ENCODE measurements at places on chromosomes 2 and 18. TPM values are rescaled to one million over a fixed set of nuclear protein-coding genes. Genes with fewer than 3 reads are reported as not detected.

The MORN2 gene
- total RNA-seq = 4.9 TPM

The PMAIP1 gene
- total RNA-seq = 57.2 TPM

The LONRF2 gene
- total RNA-seq = 0.32 TPM

The SNED1 gene
- 2.5 TPM for total RNA-seq

- H3K27me3 ChIP-seq = peaks cover 2% of the 10 kb centered on the region
- DNase-seq = no peak
- H3K27ac ChIP-seq = peak overlapping the region; percentile 6
- peaks cover 19% of the 10 kb centered on the region for H3K36me3 ChIP-seq
- peak overlapping the region; percentile 42 for H3K4me3 ChIP-seq
These were observed 45.0 kb downstream of the EMILIN2 start for GRCh38 chr18:2891526-2892431.

- H3K27me3 ChIP-seq = peaks cover 8% of the 10 kb centered on the region
- no peak for DNase-seq
- no peak overlapping the region for H3K27ac ChIP-seq
- no peaks in the 10 kb centered on the region for H3K36me3 ChIP-seq
- H3K4me3 ChIP-seq = no peak overlapping the region
These were observed 178.6 kb downstream of the ZBTB7C start for GRCh38 chr18:48230467-48231113.

DNA sequence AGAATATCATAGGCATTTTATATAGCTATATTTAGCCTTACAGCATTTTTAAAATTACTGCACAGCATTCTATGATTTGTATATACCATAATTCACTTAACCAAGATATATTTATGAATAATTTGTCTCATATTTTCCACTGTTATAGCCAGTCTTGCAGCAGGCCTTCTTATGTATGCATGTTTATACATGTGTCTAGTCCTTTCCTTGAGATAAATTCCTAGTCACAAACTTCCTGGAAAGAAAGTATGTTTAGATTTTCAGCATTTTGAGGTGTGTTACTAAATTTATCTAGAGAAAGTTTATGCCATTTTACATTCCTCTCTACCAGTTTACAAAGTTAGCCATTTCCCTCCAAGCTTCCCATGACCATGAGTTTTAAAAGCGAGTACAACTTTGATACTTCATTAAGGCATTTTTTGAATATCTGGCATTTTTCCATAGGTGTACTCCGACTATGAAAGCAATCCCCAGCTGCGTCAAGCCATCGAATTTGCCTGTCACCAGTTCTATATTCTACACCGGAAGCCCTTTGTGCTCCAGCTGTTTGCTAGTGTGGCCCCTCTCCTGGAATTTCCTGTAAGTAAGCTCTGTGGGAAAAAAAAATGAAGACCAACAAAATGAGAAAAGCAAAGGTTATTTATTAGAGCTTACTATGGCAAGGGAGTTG, 59.4 kb upstream of the RPE start:
- H3K4me1 ChIP-seq = no peaks in the 10 kb centered on the region
- no peak overlapping the region for H3K27ac ChIP-seq

DNA sequence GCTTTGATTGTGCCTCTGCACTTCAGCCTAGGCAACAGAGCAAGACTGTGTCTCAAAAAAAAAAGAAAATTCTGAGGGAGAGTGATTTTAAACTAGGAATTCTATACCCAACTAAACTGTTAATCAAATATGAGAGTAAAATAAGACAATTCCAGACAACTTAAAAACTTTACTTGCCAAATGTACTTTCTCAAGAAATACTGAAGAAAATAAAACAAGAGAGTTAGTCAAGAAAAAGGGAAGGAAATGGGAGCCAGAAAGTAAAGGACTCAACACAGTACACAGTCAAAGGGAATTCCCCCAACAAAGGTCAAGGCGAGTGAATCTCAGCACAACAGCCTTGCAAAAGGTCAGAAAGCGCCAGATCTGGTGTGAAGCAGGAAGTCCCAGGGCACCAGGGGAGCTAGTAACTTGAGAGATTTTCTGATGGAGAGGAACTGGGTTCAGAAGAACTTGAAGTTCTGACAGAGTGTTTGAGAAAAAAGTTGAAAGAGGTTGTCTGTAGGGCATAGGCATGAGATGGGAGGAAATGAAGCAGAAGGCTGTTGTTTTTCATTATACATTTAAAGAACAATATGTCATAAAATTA, 22.6 kb upstream of the TBC1D8 start:
- peaks cover 2% of the 10 kb centered on the region for H3K36me3 ChIP-seq
- DNase-seq = peak; percentile 14
- no peaks in the 10 kb centered on the region for H3K27me3 ChIP-seq
- peaks cover 8% of the 10 kb centered on the region for H3K4me1 ChIP-seq
- H3K27ac ChIP-seq = peak overlapping the region; percentile 84
- no peak overlapping the region for H3K4me3 ChIP-seq

- H3K4me3 ChIP-seq = peak overlapping the region; percentile 61
- DNase-seq = peak; percentile 19
- H3K27ac ChIP-seq = no peak overlapping the region
- H3K27me3 ChIP-seq = peaks cover 30% of the 10 kb centered on the region
- H3K36me3 ChIP-seq = no peaks in the 10 kb centered on the region
- peaks cover 34% of the 10 kb centered on the region for H3K4me1 ChIP-seq
These were observed 206.7 kb downstream of the SH3RF3 start for GRCh38 chr2:109335631-109336176.

DNA sequence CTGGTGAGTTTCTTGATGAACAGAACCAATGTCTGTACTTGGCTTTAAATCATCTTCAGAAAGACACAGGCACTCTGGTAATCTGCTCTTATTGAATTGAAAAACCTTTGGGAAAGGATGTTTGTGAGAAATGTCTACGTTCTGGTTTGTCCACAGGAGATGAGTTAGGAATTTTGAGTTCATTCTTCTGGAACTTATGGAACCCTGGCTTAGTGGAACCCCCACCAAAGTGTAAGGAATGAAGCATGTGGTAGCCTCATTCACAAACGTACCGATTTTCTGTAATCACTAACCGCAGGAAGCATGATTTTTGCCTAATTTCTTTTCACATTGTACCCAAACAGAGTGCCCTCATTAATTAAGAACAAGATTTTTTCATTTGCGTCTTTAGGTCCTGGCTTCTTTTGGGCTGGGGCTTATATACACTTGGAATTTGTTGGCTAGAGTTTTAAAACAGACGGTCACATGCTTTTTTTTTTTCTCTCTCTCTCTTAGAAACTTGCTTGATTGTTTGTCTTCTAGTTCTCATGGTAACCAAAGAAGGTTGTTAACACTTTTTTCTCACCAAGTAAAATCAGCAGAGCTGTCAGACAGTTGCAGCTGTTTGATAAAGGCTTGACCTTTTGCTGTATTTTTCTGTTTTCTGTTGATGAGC, 314.1 kb upstream of the THUMPD2 start:
- H3K4me1 ChIP-seq = no peaks in the 10 kb centered on the region
- H3K27me3 ChIP-seq = no peaks in the 10 kb centered on the region
- H3K4me3 ChIP-seq = no peak overlapping the region
- no peak overlapping the region for H3K27ac ChIP-seq

DNA sequence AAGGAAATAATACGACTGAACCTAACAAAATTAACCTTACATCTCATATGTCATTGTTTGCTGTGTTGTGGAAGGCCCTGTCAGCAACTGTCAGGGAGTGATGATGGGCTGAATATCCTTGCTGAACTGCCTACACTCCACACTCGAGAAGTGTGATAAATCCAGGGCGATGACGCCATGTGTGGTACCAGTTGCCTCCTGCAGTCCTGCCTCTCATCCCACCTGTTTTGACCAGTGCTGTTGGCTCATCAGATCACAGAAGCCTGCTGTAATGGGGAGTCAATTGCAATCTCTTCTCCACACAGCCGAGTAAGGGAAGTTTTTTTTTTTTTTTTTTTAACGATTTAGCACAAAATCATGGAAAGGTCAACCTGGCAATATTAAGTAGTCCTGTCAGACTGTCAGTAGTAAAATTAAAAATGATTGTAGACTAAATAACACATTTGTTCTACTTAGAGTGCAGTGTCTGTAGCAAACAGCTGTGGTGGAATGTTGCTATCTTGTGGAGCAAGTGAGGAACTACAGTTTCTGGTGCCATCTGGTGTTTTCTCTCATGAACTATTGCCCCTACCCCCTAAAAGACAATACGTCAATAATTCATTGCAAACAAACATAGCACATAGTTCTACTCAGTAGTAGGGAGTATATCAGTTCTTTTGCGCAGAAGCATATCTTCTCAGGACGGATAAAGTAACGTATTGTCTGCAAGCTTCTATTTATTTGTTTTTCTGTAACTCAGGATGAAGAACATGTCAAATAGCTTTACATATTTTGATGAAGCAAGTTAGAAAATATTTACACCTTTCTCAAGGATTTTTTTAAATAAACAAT, 347.6 kb downstream of the CTNNA2 start:
- DNase-seq = no peak
- no peaks in the 10 kb centered on the region for H3K4me1 ChIP-seq
- H3K4me3 ChIP-seq = no peak overlapping the region
- H3K27me3 ChIP-seq = no peaks in the 10 kb centered on the region

GRCh38 chr2:8628866-8629209, 53.0 kb upstream of the ID2 start:
- H3K4me1 ChIP-seq = peaks cover 8% of the 10 kb centered on the region
- no peaks in the 10 kb centered on the region for H3K36me3 ChIP-seq
- peaks cover 3% of the 10 kb centered on the region for H3K27me3 ChIP-seq
- DNase-seq = no peak

DNA sequence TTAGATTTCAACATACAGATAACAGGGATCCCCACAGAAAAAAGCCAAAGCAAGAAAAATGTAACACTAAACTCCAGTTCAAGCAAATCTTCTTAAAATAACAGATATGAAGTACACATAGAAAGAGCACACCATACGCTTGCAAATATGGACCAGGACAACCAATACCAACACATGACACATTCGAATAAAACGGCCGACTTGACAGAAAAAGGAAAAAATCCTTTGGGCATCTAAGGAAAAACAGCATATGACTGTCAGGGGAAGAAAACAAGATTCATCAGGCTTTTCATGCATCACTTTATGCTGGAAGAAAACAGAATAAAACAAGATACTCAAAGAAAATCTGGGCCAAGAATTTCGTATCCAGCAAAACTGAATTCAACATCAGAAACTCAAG, 16.0 kb downstream of the RNASEH1 start:
- peaks cover 33% of the 10 kb centered on the region for H3K36me3 ChIP-seq
- H3K4me1 ChIP-seq = no peaks in the 10 kb centered on the region
- no peak for DNase-seq
- H3K4me3 ChIP-seq = no peak overlapping the region
- no peaks in the 10 kb centered on the region for H3K27me3 ChIP-seq

GRCh38 chr2:179787601-179788000, 73.8 kb downstream of the ZNF385B start:
- H3K4me1 ChIP-seq = no peaks in the 10 kb centered on the region
- no peak overlapping the region for H3K4me3 ChIP-seq
- no peak for DNase-seq
- peaks cover 3% of the 10 kb centered on the region for H3K27me3 ChIP-seq

- no peak for DNase-seq
- H3K4me3 ChIP-seq = no peak overlapping the region
- no peak overlapping the region for H3K27ac ChIP-seq
- H3K36me3 ChIP-seq = no peaks in the 10 kb centered on the region
- H3K4me1 ChIP-seq = no peaks in the 10 kb centered on the region
These were observed 4.0 kb downstream of the NRXN1 start for GRCh38 chr2:51027968-51028367.

DNA sequence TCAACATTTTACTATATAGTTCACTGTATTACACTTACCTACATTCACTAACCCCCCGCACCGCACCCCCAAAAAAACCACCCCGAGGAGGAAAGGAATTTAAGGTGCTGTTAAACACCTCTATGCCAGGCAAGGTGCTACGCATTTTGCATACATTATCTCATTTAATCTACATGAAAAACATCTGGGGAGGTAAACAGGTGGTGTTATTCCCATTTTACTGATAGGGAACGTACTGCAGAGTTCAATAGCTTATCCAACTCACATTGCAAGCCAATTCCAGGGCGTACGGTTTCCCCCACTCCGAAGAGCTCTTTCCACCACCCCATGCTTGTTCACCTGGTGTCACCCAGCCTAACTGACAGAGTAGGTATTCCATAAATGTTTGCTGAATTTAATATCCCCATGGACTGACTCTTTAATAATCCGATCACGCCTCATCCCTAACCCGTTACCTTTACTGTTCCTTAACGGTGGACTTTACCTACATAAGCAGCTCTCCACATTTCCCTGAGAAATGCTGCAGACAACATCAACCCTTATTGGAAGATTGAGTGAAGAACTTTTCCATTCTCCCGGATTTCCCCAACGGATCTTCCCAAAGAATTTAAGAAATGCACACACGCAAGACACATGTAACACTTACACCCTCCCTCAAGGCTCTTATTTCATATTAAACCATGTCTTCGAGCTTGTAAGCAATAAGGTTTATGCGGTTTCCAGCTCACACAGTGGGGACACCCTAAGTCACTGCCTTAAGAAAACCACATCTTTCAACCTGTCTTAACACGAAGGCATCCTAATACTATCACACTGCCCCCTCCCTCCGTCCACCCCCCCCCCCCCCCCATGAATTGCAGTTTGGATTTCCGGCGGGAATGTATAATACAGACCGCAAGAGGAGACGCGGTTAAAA, 1.2 kb downstream of the RAPH1 start:
- DNase-seq = no peak
- H3K27me3 ChIP-seq = peaks cover 49% of the 10 kb centered on the region
- peaks cover 30% of the 10 kb centered on the region for H3K4me1 ChIP-seq
- peaks cover 10% of the 10 kb centered on the region for H3K36me3 ChIP-seq
- peak overlapping the region; percentile 8 for H3K27ac ChIP-seq

DNA sequence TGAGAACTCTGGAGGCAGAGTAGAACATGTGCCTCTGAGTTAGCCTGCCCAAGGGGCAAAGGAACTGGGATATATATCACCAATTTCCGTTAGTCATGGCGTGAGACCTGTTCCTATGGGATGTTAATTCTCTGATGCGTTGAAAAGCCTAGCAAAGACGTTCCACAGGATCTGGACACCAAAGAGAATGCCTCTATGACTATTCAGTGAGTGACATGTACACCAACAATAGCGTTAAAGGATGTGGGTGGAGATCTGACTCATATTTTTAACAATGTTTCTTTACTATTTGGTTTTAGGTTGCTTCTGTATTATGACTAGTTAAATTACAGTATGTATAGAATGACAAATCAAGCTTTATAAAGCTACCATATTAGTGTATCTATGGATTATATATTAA, 320.9 kb upstream of the MC4R start:
- no peak overlapping the region for H3K27ac ChIP-seq
- no peak for DNase-seq
- H3K36me3 ChIP-seq = no peaks in the 10 kb centered on the region

GRCh38 chr2:196729418-196729817, 70.1 kb downstream of the GTF3C3 start:
- no peaks in the 10 kb centered on the region for H3K27me3 ChIP-seq
- no peak overlapping the region for H3K27ac ChIP-seq
- H3K4me1 ChIP-seq = peaks cover 15% of the 10 kb centered on the region
- H3K4me3 ChIP-seq = no peak overlapping the region
- H3K36me3 ChIP-seq = peaks cover 48% of the 10 kb centered on the region
- no peak for DNase-seq

All from activated T-helper 1 cell treated with anti-CD3 and anti-CD28 coated beads, Interleukin-12 subunit alpha, Interleukin-12 subunit beta, Interleukin-2, Interleukin-4 antibody, amounts not matched to agents 30 ng/mL and 10 ng/mL and 1 ng/mL, durations not matched to agents 14 hours and 24 hours and 36 hours (primary cell).